RPMI8226 (cell line): ENCODE measurements at places on chromosomes 1 and 21.
A peak's percentile ranks its signal among the peaks of the same experiment; 100 is the strongest.

GRCh38 chr1:19682901-19683300, 18.2 kb downstream of the HTR6 start:
- no peak for DNase-seq

DNA sequence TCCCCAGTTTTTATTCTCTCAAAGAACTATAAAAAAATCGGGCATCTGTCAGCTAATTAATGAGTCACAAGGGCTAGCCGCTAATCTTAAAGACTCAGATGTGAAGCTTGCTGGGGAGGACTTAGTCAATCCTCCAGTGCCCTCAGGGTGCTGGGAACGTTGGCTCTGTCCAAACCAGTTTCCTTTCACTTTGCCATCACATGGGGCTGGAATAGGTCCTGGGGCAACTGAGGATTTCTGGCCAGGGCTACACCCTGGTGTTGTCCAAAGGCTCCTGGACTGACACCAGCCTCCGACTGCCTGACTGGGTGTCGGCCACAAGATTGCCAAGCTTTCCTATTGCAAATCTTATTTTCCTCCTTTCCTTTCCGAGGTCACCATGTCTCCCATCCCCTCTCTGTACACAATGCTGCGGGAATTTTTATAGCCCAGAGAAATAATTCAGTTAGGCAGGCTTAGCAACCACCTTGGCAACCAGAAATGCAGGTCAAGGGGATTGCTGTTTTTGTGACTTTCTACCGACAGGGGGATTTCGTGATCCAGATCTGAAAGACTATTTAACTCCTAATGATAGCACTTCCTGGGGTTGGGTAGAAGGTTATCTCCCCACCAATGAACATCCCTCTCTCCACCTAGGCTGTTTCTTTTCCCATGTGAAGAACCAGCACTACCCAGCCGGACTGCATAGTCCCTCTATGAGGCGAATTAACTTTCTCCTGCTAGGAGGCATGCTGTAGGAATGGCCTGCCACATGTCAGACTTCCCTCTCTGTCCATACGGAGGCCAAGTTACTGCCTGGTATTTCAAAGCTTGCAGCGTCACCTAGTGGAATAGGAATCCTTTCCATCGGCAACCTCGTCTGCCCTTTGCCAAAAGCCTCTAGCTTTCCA, 29.9 kb upstream of the CTBS start:
- no peak for DNase-seq

GRCh38 chr1:21090463-21090862, 86.2 kb downstream of the EIF4G3 start:
- peak; percentile 65 for DNase-seq

DNA sequence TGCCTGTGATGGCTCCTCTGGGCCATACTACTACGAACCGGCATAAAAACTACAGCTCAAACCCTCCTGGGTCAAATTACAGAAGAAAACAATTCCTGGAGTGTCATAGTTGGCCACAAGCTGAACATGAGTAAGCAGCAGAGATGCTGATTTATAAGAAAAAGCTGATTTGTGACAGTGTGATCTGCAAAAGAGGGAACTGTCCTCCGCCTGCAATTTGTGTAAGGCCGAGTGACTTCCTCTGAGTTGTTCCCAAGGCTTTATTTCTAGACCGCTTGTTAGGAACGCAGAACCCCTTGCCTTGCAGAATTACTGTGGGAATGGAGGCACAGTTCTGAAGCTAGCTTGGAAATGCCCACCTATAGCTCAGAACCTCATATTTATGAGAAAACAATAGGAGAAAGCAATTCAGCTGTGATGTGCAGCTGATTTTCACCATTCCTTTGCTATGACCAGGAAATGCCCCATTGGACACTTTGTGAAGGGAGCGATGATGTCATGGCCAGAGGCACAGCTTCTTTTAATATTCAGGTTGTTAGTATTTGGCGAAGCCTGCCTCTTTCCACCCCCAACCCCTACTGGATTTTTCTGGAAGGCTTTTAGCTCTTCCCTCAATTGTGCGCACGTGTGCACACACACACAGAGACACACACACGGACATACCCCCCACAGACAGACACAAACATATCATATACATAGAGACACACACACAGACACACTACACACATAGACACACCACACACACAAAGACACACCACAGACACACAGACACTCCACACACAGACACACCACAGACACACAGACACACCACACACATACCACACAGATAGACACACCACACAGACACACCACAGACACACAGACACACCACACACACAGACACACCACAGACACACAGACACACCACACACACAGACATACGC, 47.6 kb downstream of the IER5 start:
- peak; percentile 37 for DNase-seq

DNA sequence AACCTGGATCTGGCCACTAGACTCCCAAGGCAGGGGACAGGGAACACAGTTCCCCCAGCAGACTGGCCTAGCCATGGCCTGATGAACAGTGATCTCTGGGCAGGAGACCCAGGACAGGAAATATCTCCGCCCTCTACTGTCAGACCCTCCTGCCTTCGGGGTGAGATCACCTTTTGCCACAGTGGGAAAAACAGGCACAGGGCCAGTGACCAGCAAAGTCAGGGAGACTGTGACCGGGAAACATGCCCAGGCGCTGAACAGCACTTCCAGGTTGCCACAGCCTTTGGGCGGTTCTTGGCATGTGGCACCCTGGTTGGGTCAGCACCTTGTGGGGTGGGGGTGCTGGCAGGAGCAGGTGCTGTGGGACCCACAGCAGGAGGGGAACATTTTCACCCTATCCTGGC, 8.9 kb upstream of the ZNF669 start:
- DNase-seq = no peak

- DNase-seq = peak; percentile 94
Observed at GRCh38 chr1:46248122-46248920, 758 bp downstream of the RAD54L start.

DNA sequence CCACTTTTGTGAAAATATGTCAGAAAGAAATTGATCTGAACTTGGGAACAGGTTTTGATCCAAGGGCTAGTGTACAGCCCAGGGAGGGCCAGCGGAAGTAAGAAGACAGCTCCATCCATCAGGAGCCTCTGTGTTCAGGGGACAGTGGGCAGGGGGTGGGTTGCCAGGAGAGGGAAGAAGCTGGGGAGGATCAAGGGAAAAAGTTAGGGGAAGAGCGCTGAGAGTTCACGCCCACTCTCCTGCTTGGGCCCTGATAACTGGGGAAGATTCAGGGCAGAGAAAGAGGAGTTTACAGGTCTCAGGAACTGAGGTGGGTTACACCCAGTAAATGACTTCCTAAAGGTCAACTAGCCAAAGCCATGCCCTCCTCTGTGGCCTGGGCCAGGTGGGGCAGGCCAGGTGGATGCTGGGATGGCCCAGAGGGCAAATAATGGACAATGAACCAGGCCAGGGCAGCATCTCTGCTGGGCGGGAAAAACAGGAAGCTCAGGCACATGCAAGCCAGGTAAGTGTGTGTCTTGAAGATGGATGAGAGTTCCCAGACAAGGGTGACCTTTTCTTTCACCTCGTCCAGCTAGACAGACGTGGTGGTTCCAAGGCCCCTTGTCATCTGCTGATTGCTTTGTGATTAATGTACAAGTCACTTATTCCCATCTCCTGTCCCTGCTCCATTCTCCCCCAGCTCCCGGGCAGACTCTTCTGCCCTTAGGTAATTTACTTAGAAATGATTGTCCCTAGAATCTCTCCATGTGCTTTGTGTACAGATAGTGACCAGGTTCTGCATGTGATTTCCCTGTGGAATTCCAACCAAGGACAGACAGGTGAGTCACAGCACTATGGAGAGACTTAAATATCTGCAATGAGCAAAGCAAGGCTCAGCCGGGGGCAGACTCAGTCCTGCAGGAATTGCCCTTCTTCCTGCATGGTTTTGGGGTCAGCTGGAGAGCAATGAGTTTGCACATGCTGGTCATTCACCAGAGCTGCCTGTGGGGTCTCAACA, 57.0 kb downstream of the MDM4 start:
- DNase-seq = no peak

DNA sequence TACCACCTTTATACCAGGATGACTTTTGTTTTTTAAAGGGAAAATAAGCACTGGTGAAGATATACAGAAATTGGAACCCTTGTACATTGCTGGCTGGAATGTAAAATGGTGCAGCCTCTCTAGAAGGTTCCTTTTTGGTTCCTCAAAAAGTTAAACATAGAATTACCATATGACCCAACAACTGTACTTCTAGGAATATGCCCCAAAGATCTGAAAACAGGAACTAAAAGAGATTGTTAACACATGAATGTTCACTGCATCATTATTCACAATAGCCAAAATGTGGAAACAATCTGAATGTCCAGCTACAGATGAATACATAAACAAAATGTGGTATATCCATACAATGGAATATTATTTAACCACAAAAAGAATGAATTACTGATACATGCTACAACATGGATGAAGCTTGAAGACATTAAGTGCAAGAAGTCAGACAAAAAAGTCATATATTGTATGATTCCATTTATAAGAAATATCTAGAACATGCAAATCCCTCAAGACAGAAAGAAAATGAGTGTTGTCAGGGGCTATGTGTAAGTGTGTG, 84.9 kb upstream of the DMRTA2 start:
- DNase-seq = no peak

GRCh38 chr1:182268669-182269068, 122.9 kb downstream of the GLUL start:
- no peak for DNase-seq

- DNase-seq = no peak
Observed at GRCh38 chr1:165924117-165924516, 96.7 kb downstream of the UCK2 start.
